NAMALWA (cell line): ENCODE measurements at places on chromosomes 5 and 9.

DNA sequence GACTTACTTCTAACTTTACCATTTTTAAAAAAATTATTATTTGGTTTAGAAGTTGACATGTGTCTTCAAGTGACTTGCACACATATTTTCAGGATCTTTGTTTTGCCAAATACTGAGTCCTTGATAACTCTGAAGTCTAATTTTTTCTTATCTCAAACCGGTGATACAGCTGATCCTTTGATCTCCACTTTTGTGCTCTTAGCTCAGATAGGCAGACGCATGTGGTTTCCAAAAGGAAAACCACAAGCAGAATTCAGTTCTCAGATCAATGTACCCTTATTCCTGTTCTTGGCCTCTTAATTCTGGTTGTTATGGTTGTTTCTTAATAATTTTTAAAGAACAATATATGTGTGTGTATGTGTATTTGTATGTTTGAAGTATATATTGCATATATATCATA lies 238.3 kb upstream of the EDIL3 start:
- no peak for DNase-seq

GRCh38 chr5:123203105-123203800 lies 114.2 kb downstream of the PRDM6 start:
- no peak for DNase-seq

DNA sequence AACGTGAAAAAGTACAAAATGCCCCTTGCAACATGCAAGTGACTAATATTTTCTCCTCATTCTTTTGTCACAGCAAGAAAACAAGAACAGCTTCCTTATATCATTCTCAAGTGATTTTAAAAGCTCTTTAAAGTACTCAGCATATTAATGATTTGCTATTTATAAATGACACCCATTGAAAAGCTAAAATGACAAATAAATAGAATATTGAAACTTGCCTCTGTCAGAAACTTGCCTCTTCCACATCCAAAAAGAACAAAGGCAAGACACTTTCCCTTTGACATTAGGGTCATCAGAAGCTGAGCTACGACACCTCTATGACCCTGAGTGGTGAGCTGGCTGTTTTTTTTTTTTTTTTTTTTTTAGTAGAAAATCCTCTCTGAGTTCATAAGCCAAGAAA lies 339.6 kb upstream of the ITGA1 start:
- no peak for DNase-seq

DNA sequence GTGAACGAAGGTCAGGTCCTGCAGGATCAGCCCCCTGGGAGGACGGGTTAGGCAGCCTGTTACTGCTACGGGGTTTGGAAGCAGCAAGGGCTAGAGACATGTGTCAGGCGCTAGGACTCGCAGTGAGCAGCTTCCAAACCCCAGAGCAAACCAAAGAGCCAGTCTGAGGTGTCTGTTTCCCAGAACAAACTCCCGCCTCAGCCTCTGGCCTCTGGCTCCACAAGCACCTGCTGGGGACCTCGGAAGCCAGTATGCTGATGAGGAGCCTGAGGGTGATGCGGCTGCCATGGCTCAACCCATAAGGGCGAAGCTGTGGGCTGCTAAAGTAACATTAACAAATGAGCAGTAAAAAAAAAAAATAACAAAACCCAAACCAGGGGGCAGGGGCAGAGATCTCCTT lies 35.0 kb downstream of the PRRT1B start:
- DNase-seq: no peak

- DNase-seq: no peak
Observed at GRCh38 chr9:133056533-133056932, 5.2 kb upstream of the CEL start.

- no peak for DNase-seq
Observed at GRCh38 chr5:34008802-34009201, 952 bp upstream of the AMACR start.

DNA sequence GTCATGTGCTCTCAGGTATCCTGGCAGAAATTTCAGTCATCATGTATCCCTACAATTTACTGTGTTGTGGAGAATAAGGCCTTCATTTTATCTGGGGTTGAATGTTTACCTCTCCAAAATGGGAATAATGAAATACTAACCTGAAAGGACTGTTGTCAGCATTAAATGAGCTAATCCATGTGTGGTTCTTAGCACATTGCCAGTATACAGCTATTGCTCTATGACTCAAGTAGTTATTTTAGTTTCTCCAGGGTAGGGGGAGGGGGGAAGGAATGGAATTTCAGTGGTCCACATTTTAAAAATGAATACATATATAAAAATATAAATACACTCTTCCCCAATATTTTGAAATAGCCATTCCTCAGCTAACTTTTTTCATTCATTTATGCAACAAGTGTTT lies 3.5 kb downstream of the PAM start:
- DNase-seq: no peak

DNA sequence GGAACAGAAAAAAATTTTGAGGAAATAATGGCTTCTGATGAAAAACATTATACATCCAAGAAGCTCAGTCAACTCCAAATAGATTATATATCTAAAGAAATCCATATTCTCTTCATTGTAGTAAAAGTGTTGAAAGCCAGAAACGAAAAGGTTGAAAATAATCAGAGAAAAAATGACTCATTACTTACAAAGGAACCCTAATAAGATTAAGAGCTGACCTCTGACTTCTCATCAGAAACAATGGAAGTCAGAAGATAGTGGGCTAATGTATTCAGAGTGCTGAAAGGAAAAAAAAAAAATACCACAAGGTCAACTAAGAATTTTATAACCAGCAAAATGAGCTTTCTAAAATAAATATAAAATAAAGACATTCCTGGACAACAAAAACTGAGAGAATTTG lies 60.0 kb downstream of the HSD17B4 start:
- DNase-seq: no peak

- no peak for DNase-seq
Observed at GRCh38 chr5:131254741-131255140, 9.1 kb upstream of the CDC42SE2 start.

DNA sequence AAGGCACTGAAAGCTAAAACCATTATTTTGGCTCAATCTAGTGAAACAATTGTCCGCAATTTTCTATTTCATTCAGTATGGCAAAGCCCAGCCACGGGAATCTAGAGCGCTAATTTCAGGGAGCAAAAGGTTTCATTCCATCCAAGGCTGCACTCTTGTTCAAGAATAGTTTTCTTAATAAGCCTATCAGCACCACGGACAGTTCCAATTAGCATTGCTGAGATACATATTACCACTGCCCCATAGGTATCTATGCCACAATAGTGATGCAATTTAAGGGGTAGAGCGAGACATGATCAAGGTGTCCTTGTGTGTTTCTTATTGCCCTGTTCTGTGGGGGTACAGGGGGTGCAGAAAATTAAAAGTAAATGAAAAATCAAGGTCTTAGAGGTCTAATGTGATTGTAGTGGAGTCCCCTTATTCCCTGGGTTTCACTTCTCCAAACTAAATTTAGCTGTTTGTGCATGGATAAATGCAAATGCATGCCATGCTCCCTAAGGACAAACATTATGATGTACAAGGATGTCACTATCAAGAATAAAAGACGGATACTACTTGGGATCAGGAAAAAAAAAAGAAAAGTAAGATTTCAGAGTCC lies 45.5 kb downstream of the SPOCK1 start:
- peak; percentile 49 for DNase-seq
